PC-9 (cell line): ENCODE measurements at places on chromosomes 12 and 14. TPM values are rescaled to one million over a fixed set of nuclear protein-coding genes. Genes with fewer than 3 reads are reported as not detected.

DNA sequence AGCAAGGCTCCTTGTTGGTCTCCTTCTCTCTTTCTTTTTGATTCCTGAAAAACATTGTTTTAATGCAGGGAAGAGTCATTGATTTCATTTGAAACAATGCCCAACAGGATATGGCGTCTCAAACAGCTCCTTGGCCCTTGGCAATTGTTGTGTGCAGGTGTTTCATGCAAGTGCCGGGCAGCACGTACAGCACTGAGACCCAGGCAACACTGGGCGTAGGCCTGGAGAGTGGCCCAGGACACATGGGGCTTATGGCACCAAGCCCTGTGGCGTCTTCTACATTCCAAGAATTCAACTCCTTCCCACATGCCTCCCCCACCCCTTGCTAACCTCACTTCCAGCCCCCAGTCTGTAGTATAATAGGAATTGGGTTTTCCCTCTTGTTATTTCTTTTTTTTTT lies 230.4 kb downstream of the SPTSSA start:
- DNase-seq, result no peak

ADCY6 gene
- 48.3 and 61.9 TPM in 2 replicates for total RNA-seq

- DNase-seq, result no peak
Observed at GRCh38 chr12:117484901-117485300, 123.5 kb upstream of the NOS1 start.

HNRNPA1 gene
- total RNA-seq, result 1,116 and 1,137 TPM in 2 replicates

GRCh38 chr12:123265851-123266678 lies 5.6 kb downstream of the CDK2AP1 start:
- no peak for DNase-seq

CFAP73 gene
- 1.3 and 1.9 TPM in 2 replicates for total RNA-seq

FAM90A1 gene
- 1.6 and 1.7 TPM in 2 replicates for total RNA-seq

DNA sequence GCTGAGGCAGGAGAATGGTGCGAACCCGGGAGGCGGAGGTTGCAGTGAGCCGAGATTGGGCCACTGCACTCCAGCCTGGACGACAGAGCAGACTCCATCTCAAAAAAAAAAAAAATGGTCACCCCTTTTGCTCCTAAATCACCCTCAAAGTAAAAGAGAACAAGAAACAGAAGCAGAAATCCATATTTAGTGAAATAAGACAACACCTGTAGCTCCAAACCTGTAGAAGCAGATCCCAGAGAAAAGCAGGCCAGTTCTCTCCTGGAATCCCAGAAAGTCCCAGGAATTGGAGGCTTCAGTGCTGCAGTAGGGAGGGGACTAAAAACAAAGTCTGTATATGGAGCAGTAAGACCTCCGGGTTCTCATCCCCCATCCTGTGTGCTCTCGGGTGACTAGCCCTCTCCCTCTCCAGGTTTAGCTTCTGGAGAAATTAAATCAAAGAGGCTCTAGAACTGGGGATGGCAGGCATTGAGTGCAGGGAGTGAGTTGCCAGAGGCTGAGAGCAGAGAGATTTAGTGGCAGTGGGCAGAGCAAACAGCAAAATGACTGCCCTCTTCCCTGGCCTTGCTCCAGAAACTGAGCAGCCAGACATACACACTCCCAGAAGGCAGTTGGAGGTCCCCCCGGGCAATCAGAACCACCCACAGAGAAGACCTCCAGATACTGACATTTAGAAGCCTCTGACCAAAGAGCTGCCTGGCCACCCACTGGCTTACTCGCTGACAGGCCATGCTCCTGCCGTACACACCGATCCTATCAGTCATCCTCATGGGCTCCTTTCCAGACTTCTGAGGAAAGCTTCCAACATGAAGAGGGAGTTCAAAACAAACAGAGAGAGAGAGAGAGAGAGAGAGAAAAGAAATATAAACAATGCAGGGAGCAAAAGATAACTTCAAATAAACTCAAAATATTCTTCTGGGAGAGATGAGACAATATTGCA lies 6.3 kb upstream of the MLXIP start:
- DNase-seq, result peak; percentile 62

DNA sequence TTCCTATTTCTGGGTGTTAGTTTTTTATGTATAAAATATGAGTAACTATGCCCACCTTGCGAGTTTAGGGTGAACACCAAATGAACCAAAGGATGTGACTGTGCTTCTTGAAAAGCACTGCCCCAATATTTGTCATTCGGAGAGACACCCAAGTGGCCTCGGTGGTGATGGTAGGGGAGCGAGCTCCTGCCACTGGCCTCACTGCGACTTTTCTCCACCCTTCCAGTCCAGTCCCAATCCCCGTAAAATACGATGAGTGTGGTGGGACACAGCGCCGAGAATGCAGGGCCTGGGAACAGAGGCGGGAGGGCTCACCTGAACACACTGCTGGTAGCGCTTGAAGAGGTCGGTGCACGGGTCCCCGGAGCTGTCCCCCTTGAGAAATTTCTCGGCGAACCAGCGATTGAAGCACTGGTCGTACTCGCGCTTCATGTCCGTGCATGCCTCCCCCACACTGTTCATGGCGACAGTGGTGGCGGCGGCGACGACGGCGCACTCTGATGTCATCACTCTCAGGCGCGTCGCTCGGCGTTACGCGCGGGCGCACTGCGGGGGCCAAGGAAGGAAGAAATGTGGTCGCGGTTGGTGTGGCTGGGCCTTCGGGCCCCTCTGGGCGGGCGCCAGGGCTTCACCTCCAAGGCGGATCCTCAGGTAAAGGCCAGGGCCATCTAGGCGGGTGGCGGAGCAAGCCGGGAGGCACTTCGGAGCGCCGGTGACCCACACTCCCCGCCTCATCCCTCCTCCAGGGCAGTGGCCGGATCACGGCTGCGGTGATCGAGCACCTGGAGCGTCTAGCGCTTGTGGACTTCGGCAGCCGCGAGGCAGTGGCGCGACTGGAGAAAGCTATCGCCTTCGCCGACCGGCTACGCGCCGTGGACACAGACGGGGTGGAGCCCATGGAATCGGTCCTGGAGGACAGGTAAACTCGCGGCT lies at the start of the genes GATC and TRIAP1:
Gene GATC (plus strand): TSS at position 534 of the 933 bp plus-strand sequence. CDS start 37 bp downstream, at position 571.
Gene TRIAP1 (minus strand): TSS at position 474 of the 933 bp plus-strand sequence. CDS start 12 bp downstream, at position 462.
- peak; percentile 78 for DNase-seq

- no peak for DNase-seq
Observed at GRCh38 chr12:101915841-101916240, 38.5 kb downstream of the DRAM1 start.

- no peak for DNase-seq
Observed at GRCh38 chr12:83954956-83955601, 957.5 kb downstream of the SLC6A15 start.

DNA sequence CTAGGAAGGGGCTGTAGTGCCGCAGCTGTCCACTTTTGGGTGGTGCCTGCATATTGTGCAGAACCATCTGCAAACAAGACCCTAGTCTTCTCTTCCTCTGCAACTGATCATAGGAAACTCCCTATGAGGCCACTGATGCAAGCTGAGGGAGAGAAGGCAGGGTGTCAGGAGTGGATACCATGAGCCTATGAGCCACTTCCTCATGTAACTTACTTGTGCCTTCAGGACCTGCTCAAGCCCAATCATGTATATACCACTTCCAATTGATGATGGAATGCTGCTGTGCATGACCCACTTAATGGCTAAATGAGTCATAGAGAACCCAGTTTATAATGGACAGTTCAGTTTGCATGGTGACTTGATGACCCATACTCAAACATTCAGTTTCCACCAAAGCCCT lies 107.9 kb downstream of the ALG10B start:
- DNase-seq, result no peak

DNA sequence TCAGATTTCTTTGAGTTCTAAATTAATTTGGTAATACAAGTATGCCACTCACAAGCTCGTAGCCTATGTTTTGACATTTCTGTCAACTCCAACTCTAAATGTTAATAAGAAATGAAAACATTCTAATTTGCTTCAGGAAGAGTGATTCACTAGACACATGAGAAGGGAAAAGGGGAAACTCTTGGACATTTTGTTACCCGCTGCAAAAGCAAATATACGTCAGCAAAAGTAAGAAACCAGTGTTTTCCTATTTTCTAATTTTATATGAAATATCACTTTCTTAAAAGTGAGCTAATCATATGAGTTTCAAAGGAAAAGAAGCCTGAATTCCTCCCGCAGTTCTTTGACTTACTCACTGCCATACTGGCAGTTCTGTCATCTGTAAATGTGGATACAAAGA lies 162.3 kb downstream of the GRIP1 start:
- no peak for DNase-seq

- DNase-seq, result no peak
Observed at GRCh38 chr12:10732066-10732465, 8.9 kb upstream of the YBX3 start.

- no peak for DNase-seq
Observed at GRCh38 chr12:2925322-2925995, 33.7 kb upstream of the TEAD4 start.

DNA sequence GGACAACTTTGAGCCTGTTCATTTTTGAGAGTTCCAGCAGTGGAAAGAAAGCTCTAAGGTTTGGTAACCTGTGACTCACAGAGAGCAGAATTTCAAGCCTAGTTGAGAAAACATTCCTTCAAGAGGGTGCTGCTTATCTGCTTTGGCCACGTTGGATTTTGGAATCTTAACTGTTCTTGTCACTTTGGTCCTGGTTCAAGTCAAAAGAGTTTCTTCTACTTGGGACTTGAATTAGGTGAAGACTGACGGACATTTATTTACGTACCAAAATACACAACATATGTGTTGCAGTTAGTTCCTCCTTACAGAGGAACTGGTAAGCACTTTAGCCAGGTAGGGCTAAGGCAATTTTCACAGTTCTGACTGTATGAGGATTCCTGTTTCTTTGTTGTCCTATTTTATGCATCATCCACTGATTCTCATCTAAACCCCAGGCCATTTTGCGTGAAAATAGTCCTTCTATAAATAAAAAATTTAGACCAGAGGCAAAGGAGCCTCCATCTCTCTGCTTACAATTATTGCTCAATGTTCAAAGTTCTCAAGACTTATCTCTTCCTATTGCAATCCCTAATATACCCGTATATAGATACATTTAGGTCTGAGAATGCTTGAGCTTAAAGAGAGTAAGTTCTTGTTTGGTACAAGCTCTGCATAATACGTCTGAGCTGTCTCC lies 580.9 kb downstream of the DIO2 start:
- DNase-seq, result no peak

EIF2S3B gene
- total RNA-seq, result 0.96 and 1.0 TPM in 2 replicates

GALNT9 gene
- 11.2 and 16.1 TPM in 2 replicates for total RNA-seq

DNA sequence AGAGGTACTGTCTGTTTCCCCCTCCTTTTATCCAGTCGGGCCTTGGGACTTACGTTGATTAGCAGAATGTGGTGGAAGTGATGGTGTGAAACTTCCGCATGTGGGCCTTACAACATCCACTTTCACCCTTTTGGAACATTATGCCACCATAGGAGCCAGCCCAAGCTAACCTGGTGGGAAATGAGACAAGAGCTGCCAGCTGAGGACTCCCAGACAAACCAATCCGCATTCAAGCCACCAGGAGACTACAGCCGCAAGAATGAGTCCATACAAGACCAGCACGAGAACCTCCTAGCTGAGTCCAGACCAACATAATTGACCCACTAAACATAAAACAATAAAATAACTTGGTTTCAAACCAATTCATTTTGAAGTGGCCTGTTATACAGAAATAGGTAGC lies 9.1 kb upstream of the PTGER2 start:
- no peak for DNase-seq

GRCh38 chr14:66508846-66509621 lies 1.1 kb downstream of the GPHN start:
- peak; percentile 28 for DNase-seq

- DNase-seq, result peak; percentile 34
Observed at GRCh38 chr12:52837413-52837741, 3.3 kb upstream of the KRT79 start.

C3AR1 gene
- not detected in 2 replicates for total RNA-seq

LPAR5 gene
- total RNA-seq, result 14.2 and 14.8 TPM in 2 replicates

PTGER2 gene
- total RNA-seq, result 0.15 TPM in 1 of 2 replicates, not detected in the other
